ENCODE measurements at places on chromosomes 5 and 9.

- DNase-seq = no peak
Measured at GRCh38 chr5:124634228-124634739, 112.2 kb downstream of the ZNF608 start.

DNA sequence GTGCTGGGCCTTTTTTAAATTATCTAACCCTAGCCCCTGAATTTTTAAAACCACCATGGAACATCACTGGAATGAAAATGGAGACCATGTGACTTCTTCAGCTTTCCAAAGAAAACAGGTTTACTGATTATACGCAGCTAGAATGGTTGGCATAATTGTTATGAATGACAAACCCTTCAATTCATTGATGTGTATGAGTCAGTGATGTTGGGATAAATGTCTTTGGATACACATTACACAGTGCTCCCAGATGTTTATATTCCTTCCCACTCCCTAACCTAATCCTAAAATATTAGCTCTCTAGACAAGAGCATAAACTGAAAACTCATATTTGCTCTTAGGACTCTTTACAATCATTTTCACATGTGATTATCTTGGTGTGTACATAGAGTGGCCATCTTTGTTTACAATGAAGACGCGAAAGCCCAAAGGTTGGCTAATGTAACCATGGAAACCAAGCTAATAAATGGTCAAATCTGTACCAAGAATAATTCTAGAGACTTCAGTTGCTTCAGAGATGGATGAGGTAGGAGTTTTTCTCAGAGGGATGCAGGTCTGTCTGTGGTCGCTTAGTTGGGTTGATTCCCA is 131.2 kb upstream of the HMHB1 start:
- no peak for DNase-seq

DNA sequence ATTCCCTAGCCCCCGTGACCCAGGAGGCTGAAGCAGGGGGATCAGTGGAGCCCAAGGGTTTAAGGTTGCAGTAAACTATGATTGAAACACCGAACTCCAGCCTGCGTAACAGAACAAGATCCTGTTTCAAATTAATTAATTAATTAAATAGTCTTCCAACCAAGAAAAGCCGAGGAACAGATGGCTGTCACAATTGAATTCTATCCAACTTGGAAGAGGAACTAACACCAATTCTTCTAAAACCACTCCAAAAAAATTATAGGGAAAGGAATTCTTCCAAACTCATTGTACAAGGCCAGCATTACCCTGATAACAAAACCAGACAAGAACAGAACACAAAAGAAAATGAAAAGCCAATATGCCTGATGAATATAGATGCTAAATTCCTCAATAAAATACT is 43.4 kb upstream of the RGS7BP start:
- no peak for DNase-seq

- DNase-seq = no peak
Measured at GRCh38 chr5:57842364-57843058, 359.9 kb upstream of the ACTBL2 start.

DNA sequence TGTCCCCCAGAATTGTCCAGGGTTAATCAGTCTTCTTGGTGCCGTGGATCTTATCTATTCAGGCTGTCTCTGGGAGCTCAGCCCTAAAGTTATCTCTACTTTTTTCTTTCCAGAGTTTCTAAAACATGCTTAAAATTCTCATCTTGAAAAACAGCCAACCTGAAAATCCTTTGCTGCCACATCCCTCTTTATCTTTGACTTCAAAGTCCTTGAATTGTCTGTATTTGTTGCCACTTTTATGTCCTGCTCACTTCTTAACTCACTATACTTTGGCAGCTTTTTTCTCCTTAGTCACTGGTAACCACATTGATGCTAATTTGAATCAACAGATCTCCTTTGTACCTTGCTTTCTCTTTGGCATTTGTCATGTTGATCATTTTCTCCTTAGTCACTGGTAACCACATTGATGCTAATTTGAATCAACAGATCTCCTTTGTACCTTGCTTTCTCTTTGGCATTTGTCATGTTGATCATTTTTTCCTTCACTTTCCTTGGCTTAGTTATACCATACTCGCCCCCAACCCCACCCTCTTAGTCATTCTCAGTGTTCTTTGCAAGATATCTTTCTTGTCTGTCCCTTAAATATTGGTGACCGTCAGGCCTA is 8.5 kb downstream of the DMXL1 start:
- no peak for DNase-seq

GRCh38 chr9:111149018-111149759 is 110.9 kb upstream of the LPAR1 start:
- DNase-seq = no peak

DNA sequence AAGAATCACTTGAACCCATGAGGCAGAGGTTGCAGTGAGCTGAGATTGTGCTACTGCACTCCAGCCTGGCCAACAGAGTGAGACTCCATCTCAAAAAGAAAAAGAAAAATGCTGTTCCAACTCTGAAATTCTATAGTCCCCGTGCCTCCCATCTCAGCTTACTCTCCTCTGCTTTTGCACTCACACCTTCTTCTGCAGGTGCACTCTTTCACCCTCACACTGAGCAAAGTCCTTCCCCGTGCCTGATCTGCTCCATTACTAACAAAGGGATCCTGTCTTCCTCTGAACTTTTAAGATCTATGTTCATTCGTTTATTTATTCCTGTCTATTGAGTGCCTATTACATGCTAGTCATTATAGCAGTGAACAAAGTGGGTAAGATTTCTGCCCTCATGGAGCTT is 47.8 kb downstream of the SUSD1 start:
- no peak for DNase-seq

GRCh38 chr9:116027951-116028350 is 125.6 kb upstream of the PAPPA start:
- no peak for DNase-seq

DNA sequence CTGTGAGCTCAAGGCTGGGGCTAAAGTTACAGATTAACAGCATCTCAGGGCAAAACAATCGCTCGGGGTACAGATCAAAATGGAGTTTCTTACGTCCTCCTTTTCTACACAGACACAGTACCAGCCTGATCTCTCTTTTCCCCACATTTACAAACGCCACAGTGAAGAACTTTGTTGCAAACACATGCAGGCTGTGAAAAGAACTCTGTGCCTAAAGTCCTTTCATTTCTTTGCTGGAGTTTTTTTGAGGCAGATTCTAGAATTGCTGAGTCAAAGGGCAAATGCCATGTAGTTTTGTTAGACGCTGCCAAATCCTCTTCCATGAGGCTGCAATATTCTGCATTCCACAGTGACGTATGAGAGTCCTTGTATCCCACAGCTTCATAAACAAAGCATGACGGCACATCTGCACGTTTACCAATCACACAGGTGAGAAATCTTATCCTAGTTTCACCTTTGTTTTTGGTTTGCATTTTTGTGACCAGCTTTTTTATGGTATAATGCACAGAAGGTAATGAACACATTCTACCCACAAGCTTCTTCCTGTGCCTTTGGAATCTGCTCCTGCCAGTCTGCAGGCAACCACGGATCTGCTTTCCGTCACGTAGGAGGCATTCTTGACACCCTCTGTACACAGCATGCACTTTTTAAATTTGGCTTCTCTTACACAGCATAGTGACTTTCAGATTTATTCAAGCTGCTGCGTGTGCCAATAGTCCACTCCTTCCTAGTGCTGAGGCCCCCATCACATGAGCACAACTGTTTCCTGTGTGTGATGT is 44.6 kb upstream of the LPCAT1 start:
- no peak for DNase-seq

All from T47D (cell line).